Iris pigment epithelial cell (primary cell): ENCODE measurements at places on chromosomes 16 and 17.

- DNase-seq: no peak
These were observed 7.6 kb downstream of the CAMKK1 start for GRCh38 chr17:3885271-3885670.

DNA sequence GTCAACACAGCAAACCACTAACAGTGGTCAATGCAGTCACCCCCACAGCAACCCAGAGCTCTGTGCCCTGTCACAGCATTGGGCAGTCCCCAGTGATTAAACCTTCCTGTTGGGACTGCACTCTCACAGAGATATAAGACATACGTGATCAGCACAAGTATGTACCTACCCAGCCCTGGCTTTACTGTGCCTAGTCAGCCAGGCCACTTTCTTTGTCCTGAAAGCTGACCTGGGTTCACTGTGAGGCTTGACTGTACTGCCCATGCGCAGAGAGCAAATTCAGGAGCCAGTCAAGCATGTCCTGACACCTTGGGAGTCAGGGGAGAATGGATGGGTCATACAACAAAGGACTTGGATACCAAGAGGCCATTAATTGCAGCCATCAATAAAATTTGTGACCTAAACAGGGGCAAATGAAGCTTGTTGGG, 10.9 kb upstream of the TMEM170A start:
- DNase-seq: no peak

GRCh38 chr16:77290451-77291115, 91.4 kb downstream of the SYCE1L start:
- peak; percentile 56 for DNase-seq

DNA sequence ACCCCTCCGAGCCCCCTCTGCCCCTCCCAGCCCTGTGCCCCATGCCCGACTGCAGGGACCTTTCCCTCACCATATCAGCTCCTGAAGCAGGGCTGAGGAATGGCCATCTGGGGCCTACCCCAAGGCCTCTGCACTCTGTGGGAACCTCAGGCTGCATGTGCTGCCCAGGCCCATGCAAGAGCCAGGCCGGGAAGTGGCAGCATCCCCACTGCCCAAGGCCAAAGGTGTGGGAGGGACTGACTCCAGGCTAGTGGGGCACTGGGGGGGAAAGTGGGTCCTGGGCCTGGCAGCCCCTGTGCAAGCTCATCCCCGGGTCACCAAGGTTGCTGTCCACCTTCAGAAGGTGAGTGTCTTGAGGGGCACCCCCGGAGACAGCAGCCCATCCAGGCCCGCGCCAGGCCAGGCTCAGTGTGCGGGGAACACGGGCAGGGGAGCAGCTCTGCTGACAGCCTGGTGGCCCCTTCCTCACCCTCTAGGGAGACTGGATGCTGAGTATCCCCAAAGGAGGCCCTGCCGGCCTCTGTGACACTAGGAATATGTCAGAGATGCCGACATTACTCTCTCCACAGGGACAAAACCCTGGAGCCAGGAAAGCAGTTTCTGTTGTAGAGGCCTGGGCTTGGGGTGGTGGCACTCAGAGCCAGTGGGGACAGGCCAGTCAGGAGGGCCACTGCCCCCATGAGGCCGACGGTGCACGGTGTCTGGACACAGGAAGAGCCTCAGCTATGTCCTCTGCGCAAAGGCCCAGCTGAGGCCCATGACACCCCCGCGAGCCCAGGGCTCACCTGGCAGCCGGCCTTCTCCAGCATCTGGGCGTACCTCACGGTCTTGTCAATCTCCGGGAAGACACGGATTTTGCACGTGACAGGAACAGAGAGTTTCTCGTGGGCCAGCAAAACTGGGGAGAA, 3.3 kb downstream of the DUS1L start:
- no peak for DNase-seq

- no peak for DNase-seq
These were observed 583.7 kb downstream of the KCNJ2 start for GRCh38 chr17:70752966-70753467.

- DNase-seq: peak; percentile 78
These were observed 945 bp downstream of the SGSH start for GRCh38 chr17:80219013-80219762.

DNA sequence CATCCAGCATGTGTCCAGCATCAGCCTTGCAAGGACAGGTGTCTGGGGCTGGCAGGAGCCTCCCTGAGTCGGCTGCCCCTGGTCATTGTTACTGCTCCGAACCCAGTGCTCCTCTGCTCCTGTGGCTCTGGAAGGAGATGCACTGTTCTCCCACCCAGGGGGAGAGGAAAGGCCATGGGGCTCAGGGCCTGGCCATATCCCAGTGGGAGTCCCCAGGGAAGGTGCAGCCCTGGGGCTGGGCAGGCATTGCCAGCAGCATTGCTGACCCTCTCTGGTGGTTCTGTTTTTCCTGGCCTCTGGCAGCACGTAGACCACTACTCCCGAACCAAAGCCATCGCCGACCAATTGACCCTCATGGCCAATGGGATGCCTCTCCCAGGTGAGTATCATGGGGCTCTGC, 9.6 kb downstream of the SDR42E2 start:
- DNase-seq: no peak

GRCh38 chr16:57533431-57534336, 2.7 kb downstream of the CCDC102A start:
- DNase-seq: no peak

DNA sequence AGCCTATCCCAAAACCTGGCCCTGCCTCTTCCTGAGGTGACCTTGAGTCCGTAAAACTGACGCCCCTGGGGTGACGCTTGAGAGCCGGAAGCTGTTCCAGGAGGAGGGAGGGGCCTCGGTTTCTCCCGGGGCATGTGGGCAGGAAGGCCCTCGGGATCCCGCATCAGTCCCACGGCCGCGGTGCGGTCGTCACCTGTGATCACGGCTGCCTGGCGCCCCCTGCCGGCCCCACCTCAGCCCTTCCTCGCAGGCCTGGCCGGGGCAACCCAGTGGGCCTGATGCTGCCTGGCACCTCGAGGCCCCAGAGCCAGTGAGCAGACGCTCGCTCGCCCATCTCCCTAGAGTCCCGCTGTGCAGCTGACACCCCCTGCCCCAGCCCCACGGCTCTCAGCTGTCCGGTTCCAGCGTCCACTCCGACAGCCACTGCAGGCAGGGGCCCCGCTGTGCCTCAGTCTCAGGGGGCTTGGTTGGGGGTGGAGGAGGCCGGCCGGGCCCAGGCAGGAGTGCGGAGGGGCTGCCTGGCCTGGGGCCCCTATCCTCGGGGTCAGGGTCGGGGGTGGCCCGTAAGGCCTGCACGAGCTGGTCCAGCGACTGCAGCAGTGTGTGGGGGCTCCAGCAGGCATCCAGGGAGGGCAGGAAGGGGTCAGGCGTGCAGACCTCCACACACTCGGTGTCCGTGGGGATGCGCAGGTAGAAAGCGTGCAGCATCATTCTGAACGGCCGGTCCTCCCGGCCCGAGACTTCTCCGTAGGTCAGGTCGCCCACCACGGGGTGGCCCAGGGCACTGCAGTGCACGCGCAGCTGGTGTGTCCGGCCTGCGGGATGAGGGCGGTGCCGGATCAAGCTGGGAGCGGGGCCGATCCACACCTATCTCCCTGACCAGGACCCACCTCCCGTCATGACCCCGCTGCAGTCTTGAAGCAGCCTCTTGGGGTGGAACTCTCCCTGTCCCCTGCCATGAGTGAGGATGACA, 2.3 kb downstream of the RPUSD1 start:
- DNase-seq: peak; percentile 44
